ENCODE measurements at places on chromosomes 5 and 9. TPM values are rescaled to one million over a fixed set of nuclear protein-coding genes. Genes with fewer than 3 reads are reported as not detected.

DNA sequence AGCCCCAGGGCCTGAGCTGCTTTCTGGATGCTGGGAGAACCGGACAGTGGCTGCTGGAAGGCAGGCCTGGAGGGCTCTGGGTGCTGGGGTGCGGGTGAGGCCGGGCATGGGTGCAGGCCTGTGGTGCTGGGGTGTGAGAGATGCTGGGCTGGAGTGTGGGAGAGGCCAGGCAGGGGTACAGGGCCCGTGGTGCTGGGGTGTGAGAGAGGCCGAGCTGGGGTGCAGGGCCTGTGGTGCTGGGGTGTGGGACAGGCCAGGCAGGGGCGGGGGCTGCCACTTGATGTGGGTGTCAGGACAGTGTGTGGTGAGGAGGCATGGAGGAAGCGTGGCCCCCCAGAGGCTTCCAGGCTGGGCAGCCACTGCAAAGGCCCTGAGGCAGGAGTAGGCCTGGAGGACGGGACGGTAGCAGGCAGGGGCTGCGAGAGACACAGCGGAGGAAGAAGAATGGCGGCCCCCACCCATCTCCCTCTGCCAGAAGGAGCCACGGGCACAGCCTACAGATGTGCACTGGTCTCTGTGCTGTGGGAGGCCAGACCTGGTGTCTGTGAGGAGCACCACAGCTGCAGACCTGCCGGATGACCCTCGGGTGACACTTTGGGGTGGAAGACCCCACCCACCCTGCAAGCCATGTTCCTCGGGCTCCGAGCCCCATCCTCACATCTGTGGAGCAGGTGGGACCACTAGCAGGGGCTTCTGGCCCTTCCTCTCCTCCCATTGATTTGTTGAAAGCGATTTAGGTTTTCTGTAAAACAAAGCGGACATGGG is 9.3 kb downstream of the NKD2 start:
- no peak for DNase-seq

The PCDHGB2 gene
- 0.98 TPM for total RNA-seq

DNA sequence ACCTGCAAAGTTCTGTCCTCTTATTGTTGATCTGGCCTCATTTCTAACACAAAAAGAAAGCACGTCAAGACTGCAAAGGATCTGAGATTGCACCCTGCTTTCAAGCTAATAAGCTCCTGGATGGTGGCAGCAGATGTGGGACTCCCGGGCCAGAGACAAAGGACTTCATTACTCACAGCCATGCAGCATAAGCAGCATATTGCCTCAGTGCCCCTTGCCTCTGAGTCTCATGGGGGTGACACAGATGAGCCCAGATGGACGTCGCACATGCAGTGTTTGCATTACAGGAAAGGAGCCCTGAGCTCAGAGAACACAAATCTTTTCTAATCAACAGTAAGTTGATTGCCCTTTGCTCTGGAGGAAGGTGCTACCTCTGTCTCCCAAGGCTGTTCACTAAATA is 105.0 kb downstream of the SLC28A3 start:
- no peak for DNase-seq

DNA sequence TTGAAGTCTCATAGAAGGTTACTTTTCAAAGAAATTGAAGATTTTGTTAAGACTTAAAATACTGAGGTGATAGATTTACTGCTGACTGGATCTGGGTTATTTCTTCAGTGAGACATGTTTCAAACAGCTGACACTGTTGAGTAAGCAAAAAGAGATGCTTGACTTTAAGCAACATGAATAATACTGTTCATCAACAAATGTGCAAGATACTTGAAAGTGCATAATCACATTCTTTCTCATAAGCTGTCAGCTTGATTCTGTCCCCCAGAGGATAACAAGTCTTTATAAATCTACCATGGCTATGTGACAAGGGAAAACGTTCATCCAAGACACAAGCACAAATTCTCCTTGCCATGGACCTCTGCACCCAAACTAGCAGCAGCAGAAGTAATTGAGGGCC is 260.1 kb upstream of the CDH18 start:
- no peak for DNase-seq

The SLC36A2 gene
- total RNA-seq: not detected

DNA sequence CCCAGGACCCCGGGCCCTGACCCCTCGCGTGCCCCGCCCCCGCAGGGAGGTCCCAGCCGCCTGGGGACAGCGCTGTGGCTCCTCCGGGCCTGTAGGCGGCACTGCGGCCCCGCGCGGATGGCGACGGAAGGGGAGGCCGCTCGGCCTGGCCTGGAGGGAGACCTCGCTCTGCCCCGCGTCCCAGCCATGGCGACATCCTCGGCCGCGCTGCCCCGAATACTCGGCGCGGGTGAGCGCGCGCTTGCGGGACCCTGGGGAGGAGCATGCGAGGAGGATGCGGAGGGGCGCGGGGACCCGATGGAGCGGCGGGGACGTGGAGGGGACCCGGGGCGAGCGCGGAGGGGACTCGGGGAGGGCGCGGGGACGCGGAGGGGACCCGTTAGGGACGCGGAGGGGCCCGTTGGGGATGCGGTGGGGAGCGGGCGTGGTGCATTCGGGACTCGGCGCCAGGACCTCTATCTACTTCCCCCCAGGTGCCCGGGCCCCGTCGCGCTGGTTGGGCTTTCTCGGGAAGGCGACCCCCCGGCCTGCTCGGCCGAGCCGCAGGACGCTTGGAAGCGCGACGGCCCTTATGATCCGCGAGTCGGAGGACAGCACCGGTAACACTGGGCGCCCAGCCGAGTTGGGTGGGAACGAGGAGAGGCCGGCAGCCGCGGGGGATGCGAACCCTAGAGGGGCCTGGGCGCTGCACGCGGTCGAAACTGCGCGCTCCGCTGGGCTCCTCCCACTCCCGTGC is at the start of gene MRPS2:
Gene MRPS2, plus strand, starts transcription at position 158 of the 736 bp plus-strand sequence. Its CDS starts 29 bp downstream, at position 187.
- no peak for DNase-seq

- DNase-seq: no peak
These were observed 460.8 kb upstream of the SMARCA2 start for GRCh38 chr9:1554081-1555035.

DNA sequence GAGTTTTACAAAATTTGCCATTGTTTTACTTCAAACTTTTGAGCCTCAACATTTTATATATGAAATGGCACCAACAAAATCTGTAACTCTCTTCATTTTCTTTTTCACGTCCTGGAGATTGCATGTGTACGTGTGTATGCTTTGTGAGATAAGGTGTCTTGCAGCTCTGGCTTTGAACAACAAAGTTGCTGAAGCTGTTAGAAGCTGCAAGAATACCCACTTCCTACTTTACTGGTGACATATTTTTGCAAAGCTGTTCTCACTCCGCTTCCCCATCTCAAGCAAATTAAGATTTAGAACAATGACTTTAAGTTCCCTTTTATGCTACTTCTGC is 41.8 kb downstream of the FYB1 start:
- DNase-seq: no peak

The FGF10 gene
- total RNA-seq: not detected

DNA sequence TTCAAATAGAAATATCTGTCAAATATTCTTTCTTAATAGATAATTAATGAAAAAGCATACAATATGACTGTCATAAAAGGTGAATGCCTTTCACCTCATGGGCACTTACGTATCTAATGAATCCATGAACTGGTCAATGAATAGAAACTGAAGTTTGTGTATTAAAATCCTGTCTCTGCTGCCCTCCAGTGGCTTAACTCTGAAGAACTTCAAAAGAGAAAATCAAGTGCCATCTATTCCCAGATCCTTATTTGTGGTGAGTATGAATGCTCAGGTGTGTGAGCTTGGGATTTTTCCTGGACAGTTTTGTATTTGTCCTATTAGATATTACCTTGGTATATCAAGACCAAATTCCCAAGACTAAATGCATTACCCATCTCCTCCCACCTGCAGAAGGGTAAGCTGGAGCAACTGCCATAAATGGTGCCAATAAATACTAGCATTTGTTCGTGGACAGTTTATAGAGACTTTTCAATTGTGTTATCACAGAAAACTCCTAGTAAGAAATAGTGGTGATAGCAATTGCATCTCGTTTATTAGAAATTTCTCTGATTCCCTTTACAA is 44.0 kb upstream of the SVEP1 start:
- DNase-seq: peak; percentile 26

GRCh38 chr5:43017428-43017815 is 22.7 kb downstream of the ANXA2R start:
- DNase-seq: no peak

DNA sequence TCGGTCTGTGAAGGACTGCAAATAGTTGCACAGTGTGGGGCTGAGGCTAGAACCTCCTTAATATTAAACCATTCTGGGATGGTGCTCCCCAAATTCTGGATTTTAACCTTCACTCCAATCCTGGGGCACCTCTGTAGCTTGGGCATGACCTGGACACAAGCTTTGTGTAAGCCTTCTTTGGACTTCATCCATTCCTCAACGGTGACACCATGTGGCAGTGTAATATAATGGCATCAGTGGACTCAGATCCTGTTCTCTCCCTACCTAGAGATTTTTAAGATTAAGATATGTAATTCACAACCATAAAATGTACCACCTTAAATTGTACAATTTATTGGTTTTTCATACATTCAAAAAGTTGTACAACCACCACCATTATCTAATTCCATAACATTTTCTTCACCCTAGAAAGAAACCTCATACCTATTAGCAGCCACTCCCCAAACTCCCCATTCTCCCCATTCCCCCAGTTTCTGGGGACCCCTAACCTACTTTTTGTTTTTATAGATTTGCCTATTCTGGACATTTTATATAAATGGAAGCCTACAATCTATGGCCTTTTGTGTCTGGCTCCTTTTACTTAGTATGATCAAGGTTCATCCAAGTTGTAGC is 4.8 kb upstream of the PLGRKT start:
- DNase-seq: no peak

DNA sequence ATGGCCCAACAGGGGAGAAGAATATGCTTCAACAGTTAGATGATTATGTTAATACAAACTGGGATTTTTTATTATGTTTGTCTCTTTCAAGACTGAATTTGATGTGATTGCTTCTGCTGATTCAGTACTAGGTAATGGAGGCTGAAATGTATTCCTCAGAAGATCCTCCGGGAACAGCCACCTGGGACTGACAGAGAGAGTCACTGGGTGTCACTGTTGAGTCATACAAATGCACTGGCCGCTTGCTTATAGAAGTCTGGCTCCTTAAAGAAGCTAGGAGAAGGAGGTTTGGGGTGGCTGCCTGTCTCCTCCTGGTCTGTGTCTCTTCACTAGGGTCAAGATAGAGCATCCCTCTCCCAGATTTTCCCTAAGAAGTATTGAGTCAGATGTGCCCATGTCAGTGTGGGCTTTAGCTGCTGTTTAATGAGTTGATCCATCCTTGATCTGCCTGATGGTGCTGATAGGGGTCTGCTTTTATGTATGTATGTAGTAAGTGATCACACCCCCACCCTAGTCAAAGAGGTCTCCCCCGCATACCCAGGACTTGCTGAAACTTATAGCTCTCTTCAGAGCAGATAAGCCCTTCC is 773.4 kb downstream of the BRINP1 start:
- DNase-seq: no peak

DNA sequence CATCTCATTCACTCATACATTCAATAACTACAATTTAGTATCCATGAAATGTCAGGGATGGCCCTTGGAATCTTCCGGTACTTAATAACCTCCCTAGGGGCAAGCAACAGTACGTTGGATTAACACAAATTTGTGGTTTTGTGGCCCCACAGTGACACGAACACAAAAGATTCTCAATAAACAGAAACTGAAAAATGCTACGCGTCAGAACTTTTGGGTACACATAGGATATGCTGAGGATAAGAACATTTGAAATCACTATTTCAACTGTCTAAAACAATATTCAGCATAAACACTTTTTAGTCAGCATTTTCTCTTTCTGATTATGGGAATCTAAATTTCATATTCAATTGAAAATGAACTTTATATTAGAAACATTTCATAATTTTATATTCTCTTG is 107.0 kb upstream of the GPR151 start:
- DNase-seq: no peak

GRCh38 chr9:124278054-124278540 is 20.3 kb downstream of the NEK6 start:
- no peak for DNase-seq

DNA sequence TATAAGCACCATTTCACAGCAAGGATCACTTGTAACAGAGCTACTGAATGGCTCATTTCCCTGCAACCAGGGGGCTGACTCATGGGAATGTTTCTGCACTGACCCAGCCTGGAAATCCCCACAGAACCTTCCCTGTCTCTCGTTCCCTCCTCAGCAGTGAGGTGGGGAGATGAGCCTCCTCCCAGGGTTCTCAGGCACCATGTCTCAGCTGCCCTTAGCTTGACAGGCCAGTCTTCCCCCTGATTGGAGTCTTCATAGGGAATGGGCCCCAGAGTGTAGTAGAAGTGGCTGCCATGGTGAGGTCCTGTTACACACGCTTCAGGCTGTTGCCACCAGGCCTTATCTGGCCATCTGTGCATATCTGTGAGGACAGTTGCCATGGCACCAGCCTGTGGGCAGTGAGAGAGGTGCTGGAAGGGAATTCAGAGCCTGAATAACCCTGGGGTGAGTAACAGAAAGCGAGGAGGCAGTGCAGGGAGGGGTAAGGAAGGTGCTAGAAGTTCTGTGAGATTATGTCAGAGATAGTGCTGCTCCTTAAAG is 324.4 kb downstream of the ENC1 start:
- peak; percentile 95 for DNase-seq

The PLPP7 gene
- total RNA-seq: 2.2 TPM

GRCh38 chr9:69104830-69105527 is 69.1 kb upstream of the TJP2 start:
- DNase-seq: no peak

- DNase-seq: no peak
These were observed 283.3 kb downstream of the NSG2 start for GRCh38 chr5:174328631-174329299.

DNA sequence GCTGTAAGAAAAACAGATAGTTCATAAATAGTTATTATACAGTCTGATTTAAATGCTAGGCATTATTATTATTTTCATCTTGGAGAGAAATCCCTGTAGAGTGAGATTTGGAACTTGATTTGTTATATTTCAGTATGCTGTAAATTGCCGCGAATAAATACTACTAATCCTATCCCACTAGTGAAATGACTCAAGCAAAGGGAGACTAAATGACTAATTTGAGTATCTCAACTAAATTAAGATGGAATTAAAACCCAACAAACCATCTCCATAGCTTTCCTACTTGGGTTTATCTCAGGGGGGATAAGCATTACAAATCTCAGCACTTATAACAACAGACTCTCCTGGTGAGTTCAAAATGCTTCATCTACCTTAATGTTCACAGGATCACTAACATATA is 206.0 kb downstream of the MCTP1 start:
- no peak for DNase-seq

The BTNL8 gene
- total RNA-seq: not detected

- no peak for DNase-seq
These were observed 74.0 kb upstream of the CCNG1 start for GRCh38 chr5:163363389-163363788.

- DNase-seq: no peak
These were observed 284.5 kb upstream of the RASA1 start for GRCh38 chr5:86983208-86983607.

GRCh38 chr5:135883026-135883425 is 12.6 kb downstream of the IL9 start:
- DNase-seq: no peak

GRCh38 chr9:95025213-95026147 is 292.0 kb downstream of the FANCC start:
- peak; percentile 86 for DNase-seq

The ZNF354C gene
- total RNA-seq: 3.1 TPM

The MCC gene
- total RNA-seq: 4.3 TPM

The STK32A gene
- total RNA-seq: 0.63 TPM

GRCh38 chr5:127425868-127426267 is 91.6 kb upstream of the PRRC1 start:
- no peak for DNase-seq

GRCh38 chr9:73132034-73132776 is 19.5 kb upstream of the ANXA1 start:
- no peak for DNase-seq

Data from epithelial cell of proximal tubule (primary cell).